ENCODE measurements at places on chromosomes 16 and 17.

DNA sequence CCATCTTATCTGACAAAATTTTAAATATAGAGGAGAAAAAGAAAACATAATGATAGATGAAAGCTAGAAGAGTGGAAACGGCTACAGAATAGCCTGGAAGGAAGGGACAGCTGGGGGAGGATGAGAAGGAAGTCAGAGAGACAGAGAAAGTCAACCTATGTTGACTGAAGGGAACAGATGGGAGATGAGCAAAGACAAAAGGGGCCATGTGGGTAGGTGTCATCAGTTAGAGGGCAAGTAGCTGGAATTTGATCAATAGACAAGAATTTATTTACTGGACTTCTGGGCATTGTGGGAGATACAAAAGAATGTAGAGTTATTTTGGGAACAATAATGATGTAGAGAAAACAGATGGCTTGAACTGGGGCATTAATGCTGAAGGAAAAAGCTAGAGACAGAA is 194.4 kb downstream of the ANKFN1 start:
- no peak for DNase-seq

DNA sequence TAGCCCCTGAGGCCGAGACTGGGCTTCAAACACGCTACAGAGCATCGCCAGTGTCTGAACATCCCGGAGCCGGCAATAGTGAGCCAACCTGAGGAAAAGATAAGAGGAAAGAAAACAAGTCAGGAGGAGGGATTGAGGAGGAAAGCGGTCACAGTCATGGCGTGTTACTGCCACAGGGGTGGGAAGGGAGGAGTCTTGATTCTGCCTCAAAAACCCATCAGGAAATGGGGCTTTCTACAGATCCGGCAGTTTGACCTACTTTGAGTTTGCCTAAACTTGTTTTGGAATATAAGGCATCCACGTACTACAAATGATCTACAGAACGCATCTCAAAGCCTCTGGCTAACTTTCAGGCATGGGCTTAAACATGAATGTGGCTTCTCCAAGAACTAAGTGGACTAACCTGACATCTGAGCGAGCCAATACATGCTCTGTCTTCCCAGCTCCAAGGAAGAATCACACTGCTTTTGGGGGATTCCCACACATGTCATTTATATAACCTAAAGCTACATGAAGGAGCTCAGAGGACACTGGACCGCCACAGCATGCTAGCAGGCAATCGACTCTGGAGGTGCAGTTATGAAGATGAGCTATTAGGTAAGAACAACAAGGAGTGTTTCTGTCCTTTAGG is 96.6 kb downstream of the WDR59 start:
- no peak for DNase-seq

DNA sequence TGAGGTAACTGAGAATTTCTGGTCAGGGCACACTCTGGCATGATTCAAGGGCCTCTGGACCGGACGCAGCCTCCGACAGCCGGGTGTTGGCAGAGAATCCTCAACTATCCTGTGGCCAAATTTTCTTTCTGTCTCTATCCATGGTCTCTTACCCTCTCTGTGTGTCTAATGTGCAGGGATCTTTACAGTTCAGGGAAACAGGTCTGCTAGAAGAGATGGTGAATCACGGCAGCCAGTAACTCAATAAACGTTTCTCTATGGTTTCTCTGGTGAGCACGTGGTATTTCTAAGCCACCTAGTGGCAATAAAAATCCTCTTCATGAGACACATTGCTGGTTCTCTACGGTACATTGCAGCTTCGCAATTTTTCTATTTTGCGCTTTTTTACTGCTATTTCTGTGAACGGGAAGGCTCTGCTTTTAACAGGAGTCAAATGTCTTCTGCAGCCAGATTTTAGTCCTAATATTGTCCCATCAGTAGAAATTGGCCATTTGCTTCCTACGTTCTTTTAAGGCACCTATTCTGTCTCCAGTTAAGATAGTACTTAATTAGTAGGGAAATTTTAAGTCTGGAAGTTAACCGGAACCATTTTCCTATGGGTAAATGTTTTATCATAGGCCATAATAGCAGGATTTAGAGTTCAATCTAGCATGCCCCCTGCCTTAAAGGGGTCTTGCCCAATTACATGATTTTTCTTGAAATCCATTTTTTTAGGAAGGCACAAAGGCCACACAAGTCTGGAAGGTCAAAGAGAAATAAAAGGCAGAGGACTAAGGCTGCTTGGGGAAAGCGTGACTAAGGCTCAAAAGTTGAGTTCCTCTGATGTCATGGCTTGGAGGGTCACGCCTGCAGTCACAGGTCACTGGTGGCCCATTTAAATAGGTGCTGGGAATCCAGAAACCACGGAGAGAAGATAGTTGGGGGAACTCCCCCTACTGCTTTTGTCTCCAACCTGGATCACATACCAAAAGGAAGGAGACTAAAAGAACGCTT is 31.5 kb downstream of the QPRT start:
- DNase-seq = no peak

DNA sequence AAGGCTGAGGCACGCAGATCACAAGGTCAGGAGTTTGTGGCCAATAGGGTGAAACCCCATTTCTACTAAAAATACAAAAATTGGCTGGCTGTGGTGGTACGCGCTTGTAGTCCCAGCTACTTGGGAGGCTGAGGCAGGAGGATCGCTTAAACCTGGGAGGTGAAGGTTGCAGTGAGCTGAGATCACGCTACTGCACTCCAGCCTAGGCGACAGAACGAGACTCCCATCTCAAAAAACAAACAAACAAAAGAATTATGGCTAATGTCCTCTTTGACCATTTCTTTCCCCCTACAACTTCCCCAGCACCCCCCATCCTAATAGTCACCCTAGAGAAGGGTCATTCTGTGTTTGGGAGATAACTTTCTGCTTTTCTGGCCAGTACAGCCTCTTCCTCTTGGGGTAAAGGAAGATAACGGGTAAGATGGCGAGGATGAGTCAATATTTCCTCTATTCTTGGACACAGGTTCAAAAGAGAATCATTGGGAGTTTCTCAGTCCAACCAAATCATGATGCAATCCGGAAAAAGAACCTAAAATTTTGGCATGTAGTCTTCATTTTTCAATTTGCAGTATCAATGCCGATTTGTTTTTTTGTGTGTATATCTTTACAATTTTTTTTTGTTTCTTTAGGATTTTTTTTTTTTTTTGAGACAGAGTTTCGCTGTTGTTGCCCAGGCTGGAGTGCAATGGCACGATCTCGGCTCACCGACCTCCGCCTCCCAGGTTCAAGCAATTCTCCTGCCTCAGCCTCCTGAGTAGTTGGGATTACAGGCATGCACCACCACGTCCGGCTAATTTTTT is 107.6 kb upstream of the MED13 start:
- no peak for DNase-seq

DNA sequence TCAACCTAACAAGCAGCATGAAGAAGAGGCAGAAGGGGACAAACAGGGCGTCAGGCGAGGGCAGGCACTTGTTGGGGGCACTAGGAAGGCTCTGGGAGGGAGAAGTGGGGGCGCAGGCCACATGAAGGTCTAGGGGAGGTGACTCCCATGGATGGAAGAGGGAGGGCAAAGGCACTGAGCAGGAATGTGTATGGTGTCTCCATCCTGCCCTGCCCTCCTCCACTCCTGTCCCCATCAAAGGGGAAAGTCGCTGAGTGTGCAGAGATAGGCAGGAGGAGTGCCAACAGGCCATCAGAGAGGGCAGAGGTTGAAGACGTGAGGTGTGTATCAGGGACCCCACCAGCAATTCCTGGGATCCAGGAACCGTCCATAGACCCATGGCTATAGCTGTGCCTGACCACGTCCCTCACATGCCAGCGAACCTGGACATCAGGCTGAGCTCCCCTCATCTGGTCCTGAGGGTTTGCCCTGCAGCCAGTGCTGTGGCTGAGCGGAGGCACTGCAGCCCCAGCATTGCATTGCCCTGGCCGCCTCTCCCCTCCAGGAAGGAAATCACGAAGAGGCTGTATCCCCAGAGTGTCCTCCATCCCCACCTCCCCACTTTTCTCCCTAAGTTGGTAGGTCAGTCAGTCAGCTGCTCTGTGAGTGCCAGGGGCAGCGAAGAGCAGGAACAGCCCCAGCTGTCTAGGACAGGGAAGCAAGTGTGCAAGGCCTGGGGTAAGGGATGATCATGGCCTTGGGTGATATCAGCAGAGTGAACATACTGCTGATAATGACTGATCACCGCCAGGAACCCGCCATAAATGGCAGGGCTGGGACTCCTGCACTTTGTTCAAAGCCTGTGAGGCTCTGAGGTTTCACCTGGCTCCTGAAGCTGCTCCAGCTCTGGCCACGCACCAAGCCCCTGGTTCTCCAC is 6.2 kb upstream of the CYB561 start:
- no peak for DNase-seq

GRCh38 chr17:752620-753219 is 656 bp upstream of the GEMIN4 start:
- peak; percentile 22 for DNase-seq

- DNase-seq = no peak
These were observed 2.4 kb downstream of the AOC2 start for GRCh38 chr17:42846594-42847280.

DNA sequence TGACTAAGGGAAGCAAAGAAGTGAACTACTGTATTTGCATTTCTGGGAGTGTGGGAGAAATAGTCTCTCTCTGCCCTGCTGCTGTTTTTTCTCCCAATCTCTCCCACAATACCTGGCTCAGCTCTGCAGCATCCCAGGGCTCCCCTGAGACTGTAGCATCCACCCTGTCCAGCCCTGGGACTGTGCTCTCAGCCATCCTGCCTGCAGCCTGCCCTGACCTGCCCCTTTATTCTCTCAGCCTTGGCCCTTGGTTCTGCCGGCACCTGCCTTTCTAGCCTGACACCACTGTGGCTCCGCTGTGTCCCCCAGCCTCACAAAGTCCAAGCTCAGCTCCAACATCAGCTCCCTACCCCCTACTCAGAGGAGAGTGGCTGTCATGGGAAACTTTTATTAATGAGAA is 1.9 kb downstream of the PDILT start:
- DNase-seq = no peak

DNA sequence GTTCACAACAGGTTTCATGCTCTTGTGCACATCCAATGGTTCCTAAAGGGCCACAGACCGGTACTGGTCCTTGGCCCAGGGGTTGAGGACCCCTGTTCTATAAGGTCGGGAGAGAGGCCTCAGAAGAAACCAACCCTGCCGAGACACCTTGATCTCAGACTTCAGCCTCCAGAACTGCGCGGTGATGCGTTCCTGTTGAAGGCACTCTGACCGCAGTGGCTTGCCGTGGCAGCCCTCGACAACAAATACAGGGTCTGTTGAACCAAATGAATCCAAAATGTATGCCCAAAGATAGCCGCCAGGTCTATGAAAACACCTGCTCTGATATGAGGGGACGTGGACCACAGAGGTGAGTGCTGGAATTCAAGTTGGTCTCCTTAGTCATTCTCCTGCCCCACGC is 389.8 kb downstream of the SEC14L1 start:
- no peak for DNase-seq

GRCh38 chr16:71460236-71460635 is 1.8 kb downstream of the ZNF23 start:
- DNase-seq = no peak

DNA sequence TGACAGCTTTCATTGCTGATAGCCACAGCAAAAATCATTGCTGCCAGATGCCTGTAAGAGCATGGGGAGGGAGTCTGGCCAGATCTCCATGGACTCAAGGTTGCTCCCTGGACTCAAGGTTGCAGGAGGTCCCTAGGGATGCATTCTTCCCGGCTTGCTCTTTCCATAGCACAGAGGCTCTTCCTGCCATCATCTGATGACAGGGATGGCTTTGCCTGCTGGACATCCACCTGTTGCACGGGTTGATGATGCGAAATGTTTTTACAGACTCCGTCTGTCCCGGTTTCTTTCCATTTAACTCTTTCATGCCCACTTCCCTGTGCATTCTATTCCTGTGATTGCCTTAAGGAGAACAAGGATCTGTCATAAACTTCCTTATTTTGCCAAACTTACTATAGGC is 115.6 kb upstream of the HSBP1 start:
- no peak for DNase-seq

- DNase-seq = no peak
These were observed 218.2 kb upstream of the CHMP6 start for GRCh38 chr17:80773243-80773991.

DNA sequence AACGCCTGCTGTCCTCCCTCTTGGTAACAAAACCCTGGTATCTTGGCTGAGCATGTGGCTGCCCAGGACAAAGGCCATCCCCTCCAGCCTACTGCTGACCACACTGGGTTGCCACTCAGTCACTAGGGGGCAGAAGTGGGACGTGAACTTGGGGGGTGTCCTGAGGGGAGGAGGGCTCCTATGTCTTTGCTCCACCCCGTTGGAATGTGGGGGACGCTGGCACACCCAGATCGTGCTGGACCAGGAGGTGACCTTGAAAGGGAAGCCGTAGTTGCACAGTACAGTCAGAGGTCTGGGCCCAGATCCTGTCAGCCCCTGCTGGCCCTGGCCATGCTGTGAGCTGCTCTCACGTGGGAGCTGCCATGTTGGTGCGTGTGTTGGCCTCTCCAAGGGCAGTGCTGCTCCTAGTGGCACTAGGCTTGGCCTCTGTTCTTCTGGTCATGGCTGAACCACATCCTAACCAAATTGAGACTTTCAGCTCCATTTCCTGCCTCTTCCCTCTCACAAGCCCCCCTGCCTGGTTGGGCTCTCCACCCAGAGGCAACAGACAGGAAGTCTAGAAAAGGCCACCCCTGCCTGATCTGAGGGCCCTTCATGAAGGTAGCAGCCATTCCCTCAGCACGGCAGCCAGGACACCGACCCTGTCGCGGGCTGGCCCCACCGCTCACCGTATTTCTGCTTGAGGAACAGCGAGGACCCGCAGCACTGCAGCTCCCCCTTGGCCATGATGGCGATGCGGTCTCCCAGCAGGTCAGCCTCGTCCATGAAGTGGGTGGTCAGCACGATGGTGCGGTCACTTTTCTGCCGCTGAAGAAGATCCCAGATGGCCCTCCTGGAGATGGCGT is 29.0 kb upstream of the RNPS1 start:
- no peak for DNase-seq

- DNase-seq = no peak
These were observed 4.0 kb downstream of the PRSS53 start for GRCh38 chr16:31084584-31085302.

- no peak for DNase-seq
These were observed 212.2 kb upstream of the RPL38 start for GRCh38 chr17:73991260-73991659.

DNA sequence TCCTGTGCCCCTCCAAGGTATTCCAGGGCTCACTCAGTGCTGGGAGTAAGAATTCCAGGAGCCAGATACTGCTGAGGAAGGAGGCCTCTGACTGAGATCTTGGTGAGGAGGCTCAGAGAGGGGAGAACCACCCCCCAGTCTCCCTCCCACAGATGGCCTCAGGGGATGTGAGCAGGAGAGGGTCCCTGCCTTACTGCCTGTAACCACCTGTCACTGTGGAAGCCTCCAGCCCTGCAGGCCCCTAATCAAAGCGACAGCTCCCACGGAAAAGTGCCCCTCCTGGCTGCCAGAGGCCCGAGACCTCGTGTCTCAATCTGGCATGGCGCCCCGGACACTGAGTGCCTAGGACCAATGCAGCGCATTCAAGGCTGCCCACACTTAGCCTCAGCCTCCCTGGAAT is 7.7 kb upstream of the C17orf113 start:
- DNase-seq = no peak

DNA sequence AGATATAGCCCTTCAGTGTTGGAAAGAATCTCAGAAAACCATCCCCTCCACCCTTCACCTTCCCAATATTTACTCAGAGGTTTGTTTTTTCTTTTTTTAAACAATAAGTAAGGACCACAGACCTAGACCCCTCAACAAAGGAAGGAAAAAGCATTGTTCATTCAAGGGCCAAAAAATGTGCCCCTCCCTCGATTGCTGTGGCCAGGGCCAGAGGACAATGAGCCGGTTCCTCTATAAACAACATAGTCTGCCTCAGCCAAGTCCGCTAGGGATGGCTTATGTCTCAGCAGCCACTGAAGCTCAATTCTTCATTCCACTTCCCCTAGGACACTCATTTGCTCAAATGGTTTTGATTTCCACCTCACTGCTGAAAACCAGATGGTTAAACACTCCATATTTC is 24.0 kb downstream of the TRIM16 start:
- no peak for DNase-seq
